Fibroblast of villous mesenchyme (primary cell): ENCODE measurements at places on chromosomes 13 and 19. TPM values are rescaled to one million over a fixed set of nuclear protein-coding genes. Genes with fewer than 3 reads are reported as not detected.

DNA sequence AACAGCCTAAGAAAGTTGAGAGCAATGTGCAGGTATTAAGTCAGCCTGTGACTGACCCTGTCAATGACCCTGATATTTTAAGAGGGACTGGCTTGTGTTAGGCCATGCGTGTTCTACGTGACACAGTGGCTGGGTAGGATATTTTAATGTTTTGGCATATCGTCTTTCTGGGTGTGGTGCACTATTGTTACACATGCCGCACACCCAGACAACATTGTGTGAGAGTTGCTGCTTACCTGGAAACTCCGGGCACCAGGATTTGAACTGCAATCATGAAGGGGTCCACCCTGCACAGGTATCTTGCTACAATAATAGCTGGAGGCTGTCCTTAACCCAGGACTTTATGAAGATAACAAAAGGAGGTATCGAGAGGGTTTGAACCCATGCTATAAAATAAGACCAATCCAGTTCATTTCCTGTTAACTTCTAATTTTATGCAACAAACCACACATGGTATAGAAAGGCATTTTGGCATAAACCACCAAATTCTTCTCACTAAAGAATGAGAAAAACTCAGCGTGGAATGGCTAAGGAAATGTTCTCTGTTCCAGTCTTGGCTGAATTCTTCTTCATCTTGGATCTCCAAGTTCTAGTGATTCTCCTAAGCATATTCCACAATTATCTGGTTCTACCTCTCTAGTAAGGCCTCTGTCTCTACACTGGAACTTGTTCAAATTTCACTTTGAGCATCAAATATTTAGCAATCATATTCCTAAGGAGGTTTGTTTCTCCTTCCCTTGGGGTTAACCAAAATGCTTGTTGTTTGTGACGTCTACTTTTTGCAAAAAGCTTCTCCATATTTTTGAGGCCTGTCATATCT, 38.7 kb upstream of the POMP start:
- DNase-seq = no peak

MZF1 gene
- 15.5 and 16.1 TPM in 2 replicates for total RNA-seq

DNA sequence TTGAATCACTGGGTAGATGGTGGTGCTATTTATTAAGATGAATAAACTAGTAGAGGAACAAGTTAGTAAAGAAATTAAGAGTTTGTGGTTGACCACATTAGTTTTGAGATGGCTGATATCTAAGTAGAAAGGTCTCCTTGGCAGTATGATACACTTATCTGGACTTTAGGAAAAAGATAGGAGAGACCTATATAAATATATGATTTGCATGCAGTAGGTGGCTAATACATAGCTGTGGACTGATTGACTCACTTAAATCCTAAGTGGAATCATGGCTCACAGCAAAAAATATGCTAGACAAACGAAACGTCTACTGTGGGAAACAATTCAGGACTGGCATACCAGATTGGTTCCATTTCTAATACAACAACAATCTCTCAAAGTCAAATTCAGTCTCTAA, 92.0 kb downstream of the CAB39L start:
- no peak for DNase-seq

CFAP97D2 gene
- not detected in 2 replicates for total RNA-seq

DNA sequence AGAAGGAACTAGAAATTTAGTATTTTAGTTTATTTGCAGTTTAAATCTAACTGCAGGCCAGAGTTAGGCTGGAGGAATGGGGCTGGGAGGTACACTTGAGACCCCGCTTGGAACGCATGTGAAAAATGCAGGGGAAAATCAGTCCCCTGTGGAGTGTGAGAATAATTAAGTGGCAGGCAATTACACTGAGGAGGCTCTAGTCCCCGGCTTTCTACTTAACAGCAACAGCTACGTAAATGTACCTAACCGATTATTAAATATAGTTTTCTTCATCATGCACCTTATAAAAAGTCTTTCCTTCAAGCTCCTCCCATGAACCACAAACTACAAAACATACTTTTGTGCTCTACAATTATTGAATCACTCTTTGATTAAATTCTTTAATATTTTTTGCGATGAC, 804 bp downstream of the ZNF708 start:
- DNase-seq = peak; percentile 12

- peak; percentile 55 for DNase-seq
These were observed 64.6 kb upstream of the RAP2A start for GRCh38 chr13:97369261-97369893.

KCTD15 gene
- total RNA-seq = 13.0 and 18.0 TPM in 2 replicates

DNA sequence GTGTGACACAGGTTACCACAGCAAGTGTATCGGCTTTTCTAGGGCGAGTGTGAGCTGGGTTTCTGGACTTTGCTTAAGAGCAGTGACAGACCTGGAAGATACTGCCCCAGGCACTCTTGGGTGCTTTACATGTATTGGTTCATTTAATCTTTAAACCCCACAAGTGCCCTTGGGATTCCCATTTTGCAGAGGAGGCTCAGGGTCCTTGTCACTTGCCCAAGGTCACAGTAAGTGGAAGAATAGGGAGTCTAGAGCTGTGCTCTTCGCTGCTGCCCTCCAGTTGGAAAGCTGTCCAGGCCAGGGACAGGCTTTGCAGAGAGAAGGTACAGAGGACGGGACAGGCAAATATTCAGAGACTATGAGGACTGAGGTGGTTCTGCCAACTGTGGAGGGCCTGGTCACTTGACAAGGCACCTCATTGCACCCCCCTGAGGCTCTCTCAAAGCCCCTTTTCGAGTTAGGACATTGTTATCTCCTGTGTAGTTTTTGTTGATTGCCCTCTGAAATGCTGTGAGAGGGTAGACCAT, 42.4 kb downstream of the BBC3 start:
- no peak for DNase-seq

GRCh38 chr13:77310579-77311279, 16.2 kb downstream of the MYCBP2 start:
- no peak for DNase-seq

ZNF548 gene
- 15.8 and 19.0 TPM in 2 replicates for total RNA-seq

DNA sequence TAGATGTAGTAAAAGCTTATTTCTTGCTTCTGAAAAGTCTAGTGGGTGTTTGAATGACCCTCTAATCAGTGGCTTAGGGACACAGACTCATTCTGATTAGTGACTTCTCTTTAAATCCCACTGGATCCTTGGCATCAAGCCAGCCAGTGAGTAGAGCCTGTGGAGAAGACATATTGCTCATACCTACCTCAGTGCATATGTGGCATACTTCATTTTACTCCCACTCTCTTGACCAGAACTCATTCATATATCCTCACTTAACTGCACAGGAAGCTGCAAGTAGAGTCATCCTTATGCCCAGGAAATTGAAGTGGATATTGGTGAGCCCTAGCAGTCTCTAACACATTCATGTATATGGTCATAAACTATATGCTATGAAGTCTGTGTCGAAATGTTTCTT, 148.3 kb downstream of the PDS5B start:
- no peak for DNase-seq

DNA sequence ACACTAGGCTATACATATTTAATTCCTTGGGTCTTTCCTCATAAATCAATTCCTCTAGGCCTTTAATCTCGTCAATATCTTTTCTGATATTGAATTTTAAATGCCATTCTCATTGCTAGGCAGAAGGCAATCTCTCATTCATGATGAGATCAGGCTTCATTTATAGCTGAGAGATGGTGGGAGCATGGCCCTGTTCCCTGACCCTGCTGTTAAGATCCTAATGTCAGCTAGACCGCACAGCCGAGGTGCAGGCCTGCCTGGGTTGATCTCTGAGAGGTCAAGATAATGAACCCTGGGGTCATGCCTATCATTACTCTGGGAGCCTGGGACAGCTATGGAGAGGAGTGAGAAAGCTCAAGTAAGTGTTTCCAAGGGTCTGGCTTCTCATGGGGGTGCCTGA, 253.8 kb downstream of the DNAJC15 start:
- DNase-seq = no peak

DNA sequence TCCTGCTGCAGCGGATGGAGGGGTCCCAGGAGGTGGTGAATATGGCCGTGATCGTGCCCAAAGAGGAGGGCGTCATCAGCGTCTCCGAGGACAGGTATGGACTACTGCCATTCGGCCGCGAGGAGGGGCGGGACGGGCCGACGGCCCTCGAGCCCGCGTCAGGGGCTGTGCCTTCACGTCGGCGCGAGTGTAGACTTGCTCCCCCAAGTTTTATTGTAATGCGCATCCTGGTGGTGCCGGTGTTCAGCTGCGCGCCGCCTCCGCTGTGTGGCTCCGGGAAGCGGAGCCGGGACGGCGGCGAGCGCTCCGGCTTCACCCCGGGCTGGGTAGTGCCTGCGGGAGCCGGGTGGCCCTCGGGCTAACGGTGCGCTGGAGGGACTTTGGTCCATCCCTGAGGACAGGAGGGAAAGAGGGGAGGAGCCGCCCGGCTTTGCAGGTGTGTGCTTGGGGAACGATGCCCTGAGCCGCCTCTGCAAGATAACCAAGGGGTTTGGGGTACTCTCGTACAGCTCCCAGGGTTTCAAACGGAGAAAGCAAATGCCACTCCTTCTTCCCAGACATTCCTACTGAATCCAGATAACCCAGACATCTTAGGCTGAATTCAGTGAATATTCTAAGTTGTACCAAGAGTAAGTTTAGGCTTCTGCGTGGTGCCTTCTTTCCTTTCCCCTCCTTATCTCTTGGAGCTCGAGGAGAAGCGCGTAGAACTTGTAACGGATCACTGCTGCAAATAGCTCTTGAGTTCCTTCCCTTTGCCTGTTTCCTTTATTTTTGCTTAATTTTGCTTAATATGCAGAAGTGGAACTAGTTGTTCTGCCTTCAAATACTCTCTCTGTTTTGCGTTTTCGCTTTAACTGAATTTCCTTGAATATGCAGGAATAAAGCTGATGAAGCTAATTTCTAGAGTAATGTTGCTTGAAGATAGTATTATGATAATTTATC, 740 bp downstream of the WDFY2 start:
- peak; percentile 48 for DNase-seq

MAG gene
- not detected in 2 replicates for total RNA-seq

DNA sequence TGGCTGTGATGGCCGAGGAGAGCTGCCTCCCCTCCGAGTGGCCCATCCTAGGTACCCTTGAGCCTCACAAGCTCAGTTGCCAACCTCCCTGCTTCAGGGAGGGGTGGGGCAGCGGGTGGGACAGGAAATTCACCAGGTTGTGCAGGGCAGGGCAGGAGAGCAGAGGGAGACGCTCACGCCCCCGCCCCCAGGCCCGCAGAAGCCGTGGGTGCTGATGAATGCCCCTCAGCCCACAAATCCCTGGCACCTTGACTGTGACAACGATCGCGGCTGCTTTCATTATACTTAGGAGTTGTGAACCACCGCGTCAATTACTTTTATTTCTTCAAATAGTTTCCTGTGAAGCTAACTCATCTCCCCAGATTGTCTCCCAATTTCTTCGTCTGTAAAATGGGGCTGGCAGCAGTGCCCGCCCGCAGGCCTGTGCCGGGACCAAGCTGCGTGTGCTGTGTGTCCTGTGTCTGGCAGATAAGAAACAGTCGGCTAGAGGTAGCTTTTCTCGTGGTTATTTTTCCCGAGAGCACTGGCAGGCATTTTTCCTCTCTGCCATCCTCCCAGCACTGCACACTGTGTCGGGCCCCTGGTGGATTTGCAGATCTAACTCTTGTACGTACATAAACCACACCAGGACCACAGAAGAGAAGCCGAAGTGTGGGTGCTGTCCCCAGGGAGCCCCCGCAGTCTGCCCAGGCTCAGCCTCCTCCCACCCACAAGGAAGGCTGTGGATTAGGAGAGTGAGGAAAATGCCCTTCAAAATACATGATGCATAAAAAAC, 7.9 kb upstream of the RASA3 start:
- no peak for DNase-seq

GRCh38 chr13:111554539-111555267, 234.3 kb downstream of the TEX29 start:
- DNase-seq = no peak

ZNF709 gene
- total RNA-seq = 1.9 and 3.0 TPM in 2 replicates
